HT1080 (cell line): ENCODE measurements at places on chromosomes 11 and 22. TPM values are rescaled to one million over a fixed set of nuclear protein-coding genes. Genes with fewer than 3 reads are reported as not detected.

Gene MIOX
- total RNA-seq, result 0.13 TPM in 1 of 2 replicates, not detected in the other

Gene SOX10
- not detected in 2 replicates for total RNA-seq

Gene GAB4
- 0.16 TPM in 1 of 2 replicates, not detected in the other for total RNA-seq

Gene NXPE2
- not detected in 2 replicates for total RNA-seq

DNA sequence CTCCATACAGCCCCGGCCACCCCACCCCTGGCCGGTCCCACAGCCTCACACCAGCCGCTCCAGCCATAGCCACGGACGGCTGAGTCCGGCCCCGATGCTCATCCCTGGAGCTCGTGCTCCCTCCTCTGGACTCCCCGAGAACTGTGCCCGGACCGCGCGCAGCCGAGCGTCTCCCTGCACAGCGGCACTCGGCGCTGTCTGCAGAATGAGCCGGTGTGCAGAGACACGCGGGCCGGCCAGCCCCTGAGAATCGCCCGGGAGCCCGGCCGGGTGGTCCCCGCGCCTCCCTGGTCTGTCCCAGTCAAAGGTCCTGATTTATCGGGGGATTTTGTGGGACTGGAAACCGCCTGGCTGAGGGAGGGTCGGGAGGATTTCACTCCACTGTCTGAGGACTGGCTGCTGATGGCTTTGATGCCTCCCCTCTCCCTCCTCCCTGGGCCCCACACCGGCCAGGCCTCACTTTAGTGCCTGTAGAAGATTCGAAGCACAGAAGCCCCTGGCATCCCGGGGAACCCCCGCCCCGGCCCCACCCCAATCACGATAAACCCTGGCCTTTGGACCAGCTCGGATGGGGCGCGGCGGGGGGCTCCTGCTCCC lies 102.7 kb downstream of the BRD1 start:
- peak; percentile 54 for DNase-seq

- DNase-seq, result no peak
Measured at GRCh38 chr11:105033343-105033742, 1.6 kb downstream of the CASP1 start.
